ENCODE measurements at places on chromosomes 4 and X.

- no peak for DNase-seq
Observed at GRCh38 chr4:162116095-162116779, 47.6 kb downstream of the FSTL5 start.

GRCh38 chr4:14087921-14088320, 460.4 kb upstream of the BOD1L1 start:
- DNase-seq = no peak

- no peak for DNase-seq
Observed at GRCh38 chr4:1670279-1670678, 13.8 kb downstream of the FAM53A start.

DNA sequence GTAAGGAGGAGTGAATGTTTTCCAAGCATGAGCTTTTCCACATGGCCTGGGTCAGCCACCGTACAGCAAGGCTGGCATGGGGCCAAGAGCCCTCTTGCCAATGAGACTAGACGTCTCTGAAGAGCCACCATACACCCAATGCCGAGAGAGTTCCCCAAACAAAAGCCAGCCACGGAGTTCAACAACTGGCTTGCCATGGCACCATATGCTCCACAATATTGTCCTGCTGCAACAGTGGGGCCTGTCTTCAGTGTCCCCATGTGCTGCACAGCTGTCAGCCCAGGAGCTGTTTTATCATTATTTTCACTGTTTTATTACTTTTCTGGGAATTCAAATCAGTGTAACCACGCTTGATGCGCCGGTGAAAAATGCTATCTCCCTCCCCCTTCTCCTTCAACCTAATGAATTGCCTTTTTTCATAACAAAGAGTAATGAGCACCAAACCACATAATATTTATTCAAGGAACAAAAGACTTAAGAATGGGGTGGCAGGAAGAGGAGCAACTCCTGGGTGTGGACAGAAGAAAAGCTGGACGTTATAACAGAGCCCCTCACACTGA, 18.4 kb downstream of the MAML3 start:
- DNase-seq = no peak

DNA sequence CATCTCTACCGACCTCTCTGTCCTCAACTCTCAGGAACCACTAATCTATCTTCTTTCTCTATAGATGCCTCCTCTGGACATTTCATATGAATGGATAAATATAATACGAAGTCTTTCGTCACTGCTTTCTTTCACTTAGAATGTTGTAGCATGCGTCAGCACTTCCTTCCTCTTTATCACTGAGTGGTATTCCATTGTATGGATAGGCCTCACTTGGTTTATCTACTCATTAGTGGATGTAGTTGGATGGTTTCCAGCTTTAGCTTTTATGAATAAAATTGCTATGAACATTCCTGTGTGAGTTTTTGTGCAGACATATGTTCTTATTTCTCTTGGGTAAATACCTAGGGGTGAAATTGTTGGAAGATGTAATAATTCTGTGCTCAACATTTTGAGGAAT, 528.2 kb upstream of the FAT1 start:
- no peak for DNase-seq

DNA sequence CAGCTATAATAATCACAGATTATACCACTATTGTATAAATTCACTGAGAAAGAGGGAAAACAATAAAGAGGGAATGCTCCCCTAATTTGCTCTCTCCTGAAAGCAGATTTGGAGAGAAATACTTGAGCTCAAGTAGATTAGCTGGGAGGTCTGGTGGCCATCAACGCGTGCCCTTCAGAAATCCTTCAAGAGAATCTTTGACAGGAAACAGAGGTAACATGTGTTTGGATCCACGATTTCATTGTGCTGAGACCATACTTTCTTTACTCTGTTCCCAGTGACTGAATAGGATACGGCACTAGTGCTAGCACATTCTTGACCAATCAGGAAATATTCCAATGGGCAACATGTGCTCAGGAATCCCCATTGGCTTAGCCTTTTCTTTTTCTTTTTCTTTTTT, 1395.3 kb downstream of the RAPGEF2 start:
- DNase-seq = no peak

- no peak for DNase-seq
Observed at GRCh38 chr4:56086073-56086541, 137.4 kb downstream of the CEP135 start.

GRCh38 chrX:28638775-28639174, 51.5 kb downstream of the IL1RAPL1 start:
- DNase-seq = no peak

DNA sequence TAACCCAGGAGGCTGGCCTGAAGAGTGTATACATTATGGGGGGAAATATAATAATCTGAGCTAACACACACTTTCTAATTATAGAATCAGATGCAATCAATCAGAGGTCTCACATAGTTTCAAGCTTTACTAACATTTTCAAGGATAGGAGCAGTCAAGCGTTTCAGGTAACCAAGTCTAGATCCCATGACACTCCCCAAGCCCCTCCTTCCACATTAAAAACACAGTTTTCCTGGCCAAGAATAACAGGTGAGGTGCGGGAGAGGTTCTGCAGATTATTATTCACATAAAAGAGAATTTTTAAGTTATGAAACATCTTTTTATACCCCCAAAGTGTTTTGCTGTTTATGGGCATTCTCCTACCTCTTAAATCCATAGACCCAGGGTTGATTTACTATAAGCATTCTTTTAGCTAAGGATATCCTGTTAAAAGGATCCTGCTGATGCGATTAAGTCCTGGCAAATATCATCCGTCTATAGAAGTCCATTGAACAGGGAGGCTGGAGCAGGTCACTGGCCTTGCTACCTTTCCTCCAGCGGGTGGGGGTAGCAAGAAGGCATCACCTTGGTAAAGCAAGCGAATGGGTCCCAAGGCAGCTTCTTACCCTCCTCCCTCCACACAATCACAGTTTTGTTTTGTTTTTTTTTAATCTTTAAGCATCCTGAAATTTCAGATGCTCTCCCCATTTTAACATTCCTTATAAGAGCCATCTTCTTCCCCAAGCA, 104.7 kb upstream of the GPM6A start:
- no peak for DNase-seq

GRCh38 chr4:120718979-120719566, 203.5 kb downstream of the PRDM5 start:
- DNase-seq = no peak

DNA sequence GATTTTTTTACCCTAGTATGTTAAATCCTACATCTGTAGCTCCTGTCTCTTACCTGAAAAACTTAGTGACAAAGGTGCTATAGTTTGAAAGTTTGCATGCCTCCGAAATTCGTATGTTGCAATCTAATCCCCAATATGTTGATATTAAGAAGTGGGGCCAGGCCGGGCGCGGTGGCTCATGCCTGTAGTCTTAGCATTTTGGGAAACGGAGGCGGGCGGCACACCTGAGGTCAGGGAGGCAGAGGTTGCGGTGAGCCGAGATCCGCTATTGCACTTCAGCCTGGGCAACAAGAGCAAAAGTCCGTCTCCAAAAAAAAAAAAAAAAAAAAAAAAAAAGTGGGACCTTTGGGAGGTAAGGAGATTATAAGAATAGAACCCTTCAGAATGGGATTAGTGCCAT, 471.3 kb upstream of the TECRL start:
- no peak for DNase-seq

DNA sequence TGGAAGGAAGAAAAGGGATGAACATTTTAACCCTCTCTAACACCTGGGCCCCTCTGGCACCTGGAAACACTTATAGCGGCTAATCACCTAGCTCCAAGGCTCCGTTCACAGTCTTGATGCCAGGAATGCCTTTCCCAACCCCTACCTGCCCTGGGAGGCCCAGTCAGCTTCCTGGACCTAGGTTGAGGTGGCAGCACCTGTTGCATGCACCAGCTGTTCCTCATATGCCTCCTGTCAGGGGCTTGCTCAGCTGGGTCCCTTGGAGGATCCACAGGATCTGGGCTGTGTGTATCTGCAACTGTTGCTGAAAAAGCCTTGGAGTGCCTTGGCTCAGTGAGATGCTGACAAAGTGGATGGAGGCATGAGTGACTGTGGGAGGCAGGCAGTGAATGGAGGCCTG, 4.4 kb downstream of the CFP start:
- DNase-seq = no peak

GRCh38 chr4:153950100-153950979, 161.5 kb upstream of the SFRP2 start:
- DNase-seq = no peak

- no peak for DNase-seq
Observed at GRCh38 chr4:26821677-26822503, 38.8 kb upstream of the STIM2 start.

GRCh38 chr4:69321153-69321729, 41.0 kb downstream of the UGT2B28 start:
- DNase-seq = no peak

DNA sequence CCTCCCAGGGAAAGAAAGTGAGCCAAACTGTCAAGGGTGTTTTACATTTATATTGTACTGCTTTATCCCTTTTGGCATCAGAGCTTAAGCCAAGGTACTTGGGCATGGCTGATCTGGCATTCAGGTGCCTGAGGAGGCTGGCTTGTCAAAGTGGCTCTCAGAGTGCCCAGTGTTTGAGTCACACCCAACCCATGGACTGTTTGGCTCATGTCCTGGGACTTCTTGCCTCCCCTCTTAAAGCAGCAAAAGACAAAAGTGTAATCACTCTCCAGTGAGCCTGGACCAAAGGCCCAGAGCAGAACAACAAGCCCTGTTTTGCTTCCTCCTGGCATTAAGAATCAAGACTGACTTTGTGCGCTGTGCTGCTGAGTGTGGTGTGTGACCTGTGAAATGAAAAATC, 311.7 kb upstream of the TAPT1 start:
- no peak for DNase-seq

GRCh38 chr4:94678896-94679295, 78.9 kb upstream of the BMPR1B start:
- DNase-seq = no peak

- DNase-seq = no peak
Observed at GRCh38 chr4:180106122-180106521, 2137.1 kb upstream of the TENM3 start.

- DNase-seq = no peak
Observed at GRCh38 chr4:100014616-100015015, 64.5 kb upstream of the H2AZ1 start.

DNA sequence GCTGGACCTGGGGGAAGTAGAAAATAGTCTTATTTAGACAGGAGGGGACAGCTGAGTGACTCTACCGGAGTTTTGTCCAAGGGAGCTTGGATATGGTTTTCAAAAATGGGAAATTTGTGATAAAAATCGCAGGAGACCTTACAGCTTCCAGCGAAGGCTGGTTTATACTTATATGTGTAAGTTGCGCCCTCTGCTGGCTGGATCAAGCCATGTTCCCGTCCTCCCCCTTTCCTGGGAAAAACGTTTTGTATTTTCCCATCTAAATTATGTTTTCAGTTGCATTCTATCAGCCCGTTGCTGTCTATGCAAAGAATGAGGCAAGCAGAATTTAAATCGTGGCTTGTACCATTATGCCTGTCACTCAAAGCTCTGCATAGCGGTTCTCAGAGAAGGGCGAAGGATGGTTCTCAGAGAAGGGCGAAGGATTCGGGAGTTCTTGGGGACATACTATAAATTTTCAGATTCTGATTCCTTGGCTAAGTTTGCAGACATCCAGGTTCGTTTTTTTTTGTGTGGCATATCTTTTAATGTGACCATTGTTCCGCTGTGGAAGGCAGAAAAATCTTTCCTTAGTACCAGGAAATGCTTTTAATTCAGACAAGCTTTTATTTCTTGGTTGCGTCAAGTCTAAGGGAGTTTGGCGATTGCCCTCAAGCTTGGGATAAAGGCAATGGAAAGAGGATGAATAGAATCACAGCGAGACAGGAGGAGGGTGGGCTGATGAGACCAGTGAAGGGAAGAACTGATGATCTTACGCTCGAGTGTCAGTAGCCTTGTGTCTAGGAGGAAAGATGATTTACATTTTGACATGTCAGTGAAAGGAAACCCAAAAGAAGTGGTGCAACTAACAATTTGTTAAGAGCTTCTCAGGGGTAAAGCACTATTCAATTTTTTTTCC, 128.5 kb upstream of the ARX start:
- no peak for DNase-seq

GRCh38 chr4:37490391-37491347, 195.5 kb downstream of the RELL1 start:
- no peak for DNase-seq

DNA sequence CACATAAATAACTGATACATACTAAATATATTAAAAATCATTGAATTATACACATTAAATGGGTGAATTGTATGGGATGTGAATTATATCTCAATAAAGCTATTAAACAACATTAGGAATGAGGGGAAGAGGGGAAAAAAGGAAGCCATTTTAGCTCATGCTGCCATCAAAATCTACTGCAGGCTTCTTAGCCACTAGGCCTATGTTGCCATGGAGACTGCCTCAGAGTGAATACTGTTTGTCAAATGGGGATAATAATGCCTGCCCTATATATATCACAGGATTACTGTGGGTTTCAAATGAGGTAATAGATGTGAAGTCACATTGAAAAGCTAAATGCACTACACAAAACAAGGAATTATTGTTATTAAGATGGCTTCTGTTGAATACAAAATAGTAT, 21.2 kb downstream of the TMEM255A start:
- no peak for DNase-seq

DNA sequence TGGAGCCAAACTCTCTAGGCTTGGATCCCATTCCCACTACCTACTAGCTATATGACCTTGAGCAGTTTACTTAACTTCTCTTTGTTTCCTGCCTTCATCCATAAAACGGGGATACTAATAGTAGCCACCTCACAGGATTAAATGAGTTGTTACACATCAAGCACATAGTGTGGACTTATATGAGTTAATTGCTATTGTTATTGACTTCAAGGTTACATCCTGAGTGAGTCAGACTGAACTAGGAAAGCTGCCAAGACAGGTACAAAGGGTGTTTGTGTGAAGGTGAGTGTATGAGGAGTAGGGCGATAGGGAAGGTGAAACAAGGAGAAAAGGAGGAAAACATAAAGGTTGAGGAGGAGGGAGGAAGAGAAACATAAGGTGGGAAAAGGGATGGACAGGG, 32.2 kb downstream of the TFDP3 start:
- DNase-seq = no peak

GRCh38 chrX:122622795-122623194, 561.3 kb upstream of the GRIA3 start:
- no peak for DNase-seq

- DNase-seq = no peak
Observed at GRCh38 chrX:118807151-118808017, 16.2 kb upstream of the ZCCHC12 start.

DNA sequence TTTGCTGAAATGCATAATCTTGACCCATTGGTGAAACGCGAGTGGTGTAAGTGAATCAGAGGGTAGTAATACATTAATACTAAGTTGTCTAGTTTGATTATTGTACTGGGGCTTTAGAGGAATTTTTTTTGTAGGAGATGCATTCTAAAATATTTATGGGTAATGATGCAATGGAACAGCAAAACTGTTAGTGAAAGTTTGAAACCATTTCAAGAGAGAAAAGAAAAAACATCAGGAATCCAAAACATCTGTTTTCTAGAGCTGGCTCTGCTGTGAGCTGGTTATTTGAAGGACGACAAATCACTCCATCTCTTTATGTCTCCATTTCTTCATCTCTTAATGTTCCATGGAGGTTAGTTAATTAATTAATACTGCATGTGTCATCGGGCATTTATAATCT, 351.9 kb upstream of the FAT1 start:
- no peak for DNase-seq

GRCh38 chrX:136828830-136829229, 48.1 kb upstream of the ARHGEF6 start:
- no peak for DNase-seq
